B cell (primary cell): ENCODE measurements at places on chromosomes 6 and 20. TPM values are rescaled to one million over a fixed set of nuclear protein-coding genes. Genes with fewer than 3 reads are reported as not detected.

GRCh38 chr6:35174501-35174900, 33.4 kb upstream of the TCP11 start:
- H3K27me3 ChIP-seq, result no peaks in the 10 kb centered on the region
- no peaks in the 10 kb centered on the region for H3K4me1 ChIP-seq
- H3K27ac ChIP-seq, result no peak overlapping the region
- H3K36me3 ChIP-seq, result no peaks in the 10 kb centered on the region
- H3K4me3 ChIP-seq, result no peak overlapping the region

DNA sequence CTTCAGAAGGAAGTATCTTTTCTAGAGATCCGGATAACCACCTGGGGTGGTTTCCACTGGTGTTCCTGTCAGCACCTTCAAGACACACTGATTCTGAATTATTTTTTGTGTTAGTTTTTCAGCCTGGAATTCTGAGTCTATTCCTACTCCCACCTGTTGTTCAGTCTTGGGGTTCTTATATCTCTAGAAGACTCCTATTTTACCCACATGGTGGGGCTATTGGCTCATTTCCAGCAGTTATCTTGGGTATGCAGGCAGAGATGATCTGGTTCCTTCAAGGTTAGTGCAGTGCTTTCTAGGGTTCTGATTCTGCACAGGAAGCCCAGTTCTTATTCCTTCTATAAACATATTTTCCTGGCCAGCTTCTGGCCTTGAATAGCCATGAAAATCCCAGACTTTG, 175.6 kb upstream of the PDE7B start:
- no peaks in the 10 kb centered on the region for H3K27me3 ChIP-seq
- H3K36me3 ChIP-seq, result no peaks in the 10 kb centered on the region
- DNase-seq, result peak; percentile 78

- H3K36me3 ChIP-seq, result no peaks in the 10 kb centered on the region
- H3K4me1 ChIP-seq, result peaks cover 3% of the 10 kb centered on the region
- peaks cover 15% of the 10 kb centered on the region for H3K27me3 ChIP-seq
- no peak overlapping the region for H3K4me3 ChIP-seq
These were observed 5.5 kb downstream of the PTGIS start for GRCh38 chr20:49562311-49563014.

DNA sequence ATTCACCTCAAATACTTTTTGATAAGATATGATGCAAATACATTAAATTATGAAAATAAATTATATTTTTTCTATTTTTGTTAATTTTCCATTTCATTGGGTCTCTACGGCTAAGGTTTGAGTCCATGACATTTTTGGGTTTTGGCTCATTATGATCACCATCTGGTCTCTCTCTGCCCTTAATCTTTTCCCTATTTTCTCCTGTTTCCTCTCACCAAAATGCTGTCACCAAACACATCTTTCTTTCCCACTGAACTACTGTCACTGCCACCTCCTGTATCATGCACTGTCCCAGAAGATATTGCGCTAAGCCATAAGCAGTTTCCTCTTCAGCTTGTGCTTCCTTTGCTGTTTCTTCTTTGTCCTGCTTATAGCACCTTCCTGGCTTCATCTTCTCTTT, 42.0 kb upstream of the OGFRL1 start:
- no peak overlapping the region for H3K27ac ChIP-seq
- H3K4me3 ChIP-seq, result no peak overlapping the region
- H3K27me3 ChIP-seq, result no peaks in the 10 kb centered on the region
- peaks cover 33% of the 10 kb centered on the region for H3K4me1 ChIP-seq
- no peak for DNase-seq

GRCh38 chr20:21352703-21353102, 44.6 kb downstream of the NKX2-4 start:
- DNase-seq, result no peak
- no peak overlapping the region for H3K4me3 ChIP-seq
- H3K27ac ChIP-seq, result no peak overlapping the region
- H3K36me3 ChIP-seq, result peaks cover 16% of the 10 kb centered on the region
- no peaks in the 10 kb centered on the region for H3K4me1 ChIP-seq
- H3K27me3 ChIP-seq, result no peaks in the 10 kb centered on the region

- DNase-seq, result peak; percentile 1
- no peaks in the 10 kb centered on the region for H3K27me3 ChIP-seq
- no peak overlapping the region for H3K27ac ChIP-seq
- H3K36me3 ChIP-seq, result no peaks in the 10 kb centered on the region
- no peak overlapping the region for H3K4me3 ChIP-seq
- peaks cover 29% of the 10 kb centered on the region for H3K4me1 ChIP-seq
These were observed 110.3 kb upstream of the PRSS16 start for GRCh38 chr6:27136978-27137814.

Gene GCNT2
- total RNA-seq, result 32.1 and 38.1 TPM in 2 replicates

Gene NOX3
- not detected in 2 replicates for total RNA-seq
